ENCODE measurements at places on chromosomes 4 and X.

GRCh38 chr4:168857009-168857408 lies 153.0 kb downstream of the CBR4 start:
- DNase-seq, result no peak

DNA sequence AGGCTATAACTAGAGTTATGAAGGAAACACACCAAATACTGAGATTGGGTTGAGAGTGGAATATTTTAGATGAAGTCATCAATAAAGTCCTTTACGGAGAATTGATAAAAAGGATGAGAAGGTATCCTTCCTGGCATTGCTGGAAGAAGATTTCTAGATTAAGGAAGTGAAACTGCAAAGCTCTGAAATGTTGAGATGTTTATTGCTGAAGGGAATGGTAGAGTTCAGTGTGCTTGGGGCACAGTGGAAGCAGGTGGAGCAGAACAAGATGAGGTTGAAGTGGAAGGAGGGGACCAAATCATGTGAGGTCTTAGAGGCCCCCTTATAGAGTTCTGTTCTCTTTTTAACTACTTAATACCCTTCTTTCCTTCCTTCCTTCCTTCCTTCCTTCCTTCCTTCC lies 848.5 kb downstream of the RAB28 start:
- no peak for DNase-seq

DNA sequence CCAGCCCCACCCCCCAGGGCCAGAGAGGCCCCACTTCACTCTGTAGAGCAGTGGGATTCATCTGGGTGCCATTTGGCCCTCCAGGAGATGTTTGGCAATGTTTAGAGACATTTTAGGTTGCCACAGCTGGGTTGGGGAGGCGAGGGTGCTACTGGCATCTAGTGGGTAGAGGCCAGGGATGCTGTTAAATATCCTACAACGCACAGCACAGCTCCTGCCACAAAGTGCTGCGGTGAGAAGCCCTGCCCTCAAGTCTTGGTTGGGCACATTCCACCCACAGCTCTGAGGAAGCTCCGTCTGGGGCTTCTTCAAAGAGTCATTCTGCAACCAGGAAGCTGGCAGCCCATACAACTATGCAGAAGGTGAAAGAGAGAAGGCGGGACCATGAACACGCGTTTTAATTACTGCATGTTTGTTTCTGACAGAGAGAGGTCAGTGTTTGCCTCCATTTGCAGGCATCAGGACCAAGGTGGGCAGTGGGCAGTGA lies 48.1 kb upstream of the FAM9C start:
- DNase-seq, result no peak

GRCh38 chr4:74487771-74488170 lies 42.8 kb downstream of the AREG start:
- DNase-seq, result no peak

GRCh38 chrX:100819534-100819836 lies 706 bp upstream of the CSTF2 start:
- DNase-seq, result no peak

DNA sequence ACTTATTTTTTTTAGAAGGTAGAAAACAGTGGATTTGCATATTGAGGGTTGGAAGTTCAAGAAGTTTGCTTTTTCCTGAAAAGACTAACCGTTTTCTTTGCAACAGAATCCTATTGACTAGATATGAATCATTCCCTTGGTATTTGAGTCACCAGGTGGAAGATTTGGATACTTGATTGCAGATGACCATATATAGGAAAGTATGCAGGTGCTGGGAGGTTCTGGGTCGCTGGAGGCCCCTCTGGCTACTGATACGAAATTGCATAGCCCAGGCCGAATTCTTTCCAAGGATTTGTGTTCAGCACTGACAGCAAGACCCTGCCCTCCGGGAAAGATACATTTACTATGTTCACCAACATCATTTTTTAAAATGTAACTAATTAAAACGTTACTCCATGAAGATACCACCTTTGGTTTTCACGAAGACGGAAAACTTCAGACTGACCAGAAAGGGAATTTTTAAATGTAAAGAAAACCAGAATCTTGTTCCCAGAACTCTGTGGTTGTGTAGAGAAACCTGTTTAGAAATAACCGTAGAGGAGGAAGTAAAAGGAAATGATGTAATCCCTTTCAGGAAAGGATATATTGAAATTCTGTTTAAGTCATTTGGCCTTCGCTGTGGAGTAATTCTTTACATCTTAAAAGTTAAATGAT lies 946 bp downstream of the ANXA3 start:
- DNase-seq, result no peak

GRCh38 chr4:182862921-182863320 lies 54.3 kb downstream of the DCTD start:
- DNase-seq, result no peak

- no peak for DNase-seq
These were observed 43.3 kb upstream of the GPR173 start for GRCh38 chrX:53005327-53005726.

GRCh38 chr4:84022564-84022963 lies 476.5 kb downstream of the NKX6-1 start:
- no peak for DNase-seq

All from DMS 273 treated with DMSO at 0.1 percent for 48 hours (cell line).